ENCODE measurements at places on chromosomes 12 and 14.

DNA sequence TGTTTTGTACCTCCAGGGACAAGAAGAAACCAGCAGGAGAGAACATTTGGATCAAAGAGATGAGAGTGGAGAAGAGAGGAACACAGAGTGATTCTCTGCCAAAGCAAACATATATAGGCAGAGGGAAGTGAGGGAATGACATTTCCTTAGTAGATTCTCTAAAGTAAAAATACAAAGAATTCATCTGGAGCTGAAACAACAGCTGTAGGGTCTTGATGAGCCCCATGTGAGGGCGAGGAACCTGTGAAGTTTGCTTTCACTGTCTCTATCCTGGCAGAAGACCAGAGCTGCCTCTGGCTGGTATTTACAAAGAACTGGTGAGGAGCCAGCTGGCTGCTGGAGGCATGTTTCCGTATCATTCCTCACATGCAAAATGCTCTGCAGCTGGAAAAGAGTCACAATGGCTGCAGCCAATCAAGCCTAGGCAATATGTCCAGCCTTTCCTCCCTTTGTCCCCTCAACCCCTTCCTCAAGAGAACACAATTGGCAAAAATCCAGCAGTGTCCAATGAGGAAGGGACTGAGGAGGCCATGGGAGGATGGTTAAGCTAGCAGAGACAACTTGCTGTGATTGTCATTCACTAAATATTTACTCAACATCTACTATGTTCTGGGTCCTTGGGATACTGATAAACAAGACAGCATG, 122.5 kb downstream of the PHLDA1 start:
- DNase-seq: no peak

GRCh38 chr14:21219561-21220111, 49.6 kb downstream of the HNRNPC start:
- no peak for DNase-seq

- DNase-seq: no peak
Measured at GRCh38 chr12:49868952-49869815, 26.3 kb upstream of the BCDIN3D start.

DNA sequence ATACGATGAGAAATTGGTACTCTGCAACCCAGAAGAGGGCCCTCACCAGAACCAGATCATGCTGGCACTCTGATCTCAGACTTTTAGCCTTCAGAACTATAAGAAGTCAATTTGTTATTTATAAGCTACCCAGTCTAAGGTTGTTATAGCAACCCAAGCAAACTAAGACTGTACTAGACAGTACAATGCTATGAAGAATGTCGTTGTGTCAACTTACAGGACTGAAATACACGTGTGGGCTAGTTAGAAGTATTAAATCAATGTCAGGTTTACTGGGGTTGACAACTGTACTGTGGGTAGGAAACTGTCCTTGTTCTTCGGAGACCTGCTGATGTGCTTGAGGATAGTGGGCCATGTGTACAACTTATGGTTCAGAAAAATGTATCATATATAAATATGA, 19.7 kb downstream of the DUSP16 start:
- no peak for DNase-seq

DNA sequence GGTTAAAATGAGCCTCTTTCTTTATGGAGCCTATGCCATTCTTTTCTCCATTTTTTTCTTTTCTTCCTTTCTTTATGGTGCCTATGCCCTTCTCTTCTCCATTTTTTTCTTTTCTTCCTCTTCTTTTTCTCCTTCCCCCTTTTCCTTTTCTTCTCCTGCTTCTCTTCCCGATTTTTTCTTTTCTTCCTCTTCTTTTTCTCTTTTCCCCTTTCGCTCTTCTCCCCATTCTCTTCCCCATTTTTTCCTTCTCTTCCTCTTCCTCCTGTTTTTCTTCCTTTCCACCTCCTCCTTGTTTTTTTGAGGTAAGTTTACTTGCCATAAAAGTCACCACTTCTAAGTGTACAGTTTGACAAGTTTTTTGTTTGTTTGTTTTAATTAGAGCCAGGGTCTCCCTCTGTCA, 50.1 kb downstream of the KIAA0586 start:
- no peak for DNase-seq
